ENCODE measurements at places on chromosomes 11 and 22.

GRCh38 chr11:62487738-62488551 is 58.7 kb downstream of the AHNAK start:
- DNase-seq = no peak

GRCh38 chr11:76663912-76664440 is 6.6 kb downstream of the LRRC32 start:
- peak; percentile 41 for DNase-seq

- DNase-seq = no peak
Observed at GRCh38 chr22:31957970-31958594, 13.7 kb downstream of the YWHAH start.

DNA sequence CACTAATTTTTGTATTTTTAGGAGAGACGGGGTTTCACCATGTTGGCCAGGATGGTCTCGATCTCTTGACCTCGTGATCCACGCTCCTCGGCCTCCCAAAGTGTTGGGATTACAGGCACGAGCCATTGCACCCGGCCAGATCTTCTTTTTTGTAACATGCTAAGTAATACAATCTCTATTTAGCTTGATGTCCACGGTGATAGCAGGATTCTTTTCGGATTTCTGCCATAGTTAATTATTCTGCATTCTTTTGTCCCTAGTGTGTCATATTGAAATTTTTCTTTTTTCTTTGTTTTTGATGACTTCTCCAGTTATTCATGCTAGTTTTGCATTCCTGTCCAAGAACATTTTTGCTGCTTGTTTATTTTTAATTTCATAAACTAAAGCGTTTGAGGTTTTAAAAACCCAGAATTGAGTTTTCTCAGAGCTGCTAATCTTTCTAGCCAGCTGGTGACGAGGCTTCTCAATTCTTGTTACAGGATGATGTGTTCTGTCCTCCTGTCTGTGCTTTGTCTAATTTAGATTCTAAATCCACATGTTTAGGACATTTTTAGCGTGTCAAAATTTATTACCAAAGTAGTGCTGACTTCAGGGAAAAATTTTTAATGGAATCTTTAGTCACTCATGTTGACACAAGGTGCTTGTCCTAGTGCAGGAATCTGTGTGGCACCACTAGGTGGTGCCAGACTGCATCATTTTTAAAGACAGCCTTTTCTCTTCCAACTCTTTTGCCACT is 21.8 kb downstream of the NF2 start:
- DNase-seq = peak; percentile 75

DNA sequence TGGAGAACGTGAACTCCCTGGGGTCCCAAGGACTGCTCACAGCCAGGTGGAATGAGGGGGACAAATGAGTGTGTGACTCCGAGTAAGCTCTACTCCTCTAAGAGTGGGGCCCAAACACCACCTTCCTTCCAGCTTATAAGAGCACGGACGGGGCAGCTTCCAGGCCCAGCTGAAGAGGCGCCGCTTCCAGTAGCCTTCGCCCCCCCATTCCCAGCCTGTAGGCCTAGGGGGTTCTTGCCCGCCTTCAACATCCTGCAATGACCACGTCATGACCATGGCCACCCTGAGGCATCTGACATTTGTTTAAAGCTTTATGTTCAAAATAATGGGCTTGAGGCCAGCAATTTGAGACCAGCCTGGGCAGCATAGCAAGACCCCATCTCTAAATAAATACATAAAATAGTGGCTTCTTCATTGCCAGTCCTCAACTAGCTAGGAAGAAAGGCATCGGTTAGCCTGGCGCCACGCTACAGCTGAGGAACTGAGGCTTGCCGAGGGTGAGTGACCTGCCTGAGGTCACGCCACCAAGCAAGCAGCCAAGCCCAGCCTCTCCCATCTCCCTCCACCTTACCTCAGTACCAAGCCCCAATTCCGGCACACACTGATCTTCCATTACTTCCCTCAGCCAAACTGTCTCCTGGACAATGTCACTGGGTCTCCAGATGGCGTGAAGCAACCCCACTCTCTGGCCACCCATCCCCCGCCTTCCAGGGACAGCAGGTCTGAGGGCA is 7.8 kb upstream of the TNFRSF13C start:
- no peak for DNase-seq

- no peak for DNase-seq
Observed at GRCh38 chr22:43126501-43127165, 16.1 kb downstream of the BIK start.

- DNase-seq = no peak
Observed at GRCh38 chr22:46546466-46547178, 9.2 kb upstream of the CELSR1 start.

DNA sequence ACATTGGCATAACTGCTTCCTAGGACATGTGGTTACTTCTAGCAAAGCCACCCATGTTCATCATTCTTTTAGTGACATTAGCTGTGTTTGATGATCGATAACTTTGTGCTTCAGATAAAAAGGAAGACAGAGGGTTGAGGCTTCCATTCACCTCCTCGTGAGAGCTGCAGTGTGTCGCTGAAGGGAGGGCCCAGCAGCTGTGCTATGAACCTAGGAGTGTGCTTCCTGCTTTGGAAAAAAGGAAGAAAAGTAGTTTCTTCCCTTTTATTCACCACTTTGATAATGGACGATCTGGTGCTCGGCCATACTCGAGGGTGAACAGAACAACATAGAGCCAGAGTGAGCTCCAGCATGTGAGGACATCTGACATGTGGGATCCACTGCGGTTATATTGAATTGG is 6.1 kb upstream of the RFPL2 start:
- DNase-seq = no peak

GRCh38 chr11:39683288-39683950 is 1776.0 kb downstream of the LRRC4C start:
- DNase-seq = no peak

- DNase-seq = no peak
Observed at GRCh38 chr22:38435010-38435409, 20.0 kb downstream of the KCNJ4 start.

DNA sequence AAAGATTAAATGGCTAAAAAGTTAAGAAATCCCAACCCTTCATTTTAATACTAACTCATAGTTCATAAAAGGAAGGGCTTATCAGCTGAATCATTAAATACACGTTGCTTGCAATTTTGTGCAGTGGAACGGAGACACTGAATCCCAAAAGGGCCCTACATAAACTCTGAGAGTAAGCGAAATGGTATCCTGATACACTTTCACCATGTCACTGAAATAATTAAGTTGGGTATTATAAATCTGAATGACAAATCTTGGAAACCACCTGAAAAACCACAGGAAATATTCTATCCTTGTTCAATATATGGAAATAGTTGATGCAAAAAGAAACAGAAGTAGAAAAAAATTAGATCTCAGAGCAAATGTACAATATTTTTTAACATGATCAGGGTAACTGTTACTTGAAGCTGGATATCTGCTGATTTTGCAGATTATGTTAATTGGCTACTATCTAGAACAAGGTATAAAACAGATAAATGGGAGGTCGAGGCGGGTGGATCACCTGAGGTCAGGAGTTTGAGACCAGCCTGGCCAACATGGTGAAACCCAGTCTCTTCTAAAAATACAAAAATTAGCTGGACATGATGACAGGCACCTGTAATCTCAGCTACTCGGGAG is 55.1 kb downstream of the MAML2 start:
- DNase-seq = no peak

- DNase-seq = peak; percentile 7
Observed at GRCh38 chr11:128894286-128894681, 3.1 kb downstream of the KCNJ5 start.

DNA sequence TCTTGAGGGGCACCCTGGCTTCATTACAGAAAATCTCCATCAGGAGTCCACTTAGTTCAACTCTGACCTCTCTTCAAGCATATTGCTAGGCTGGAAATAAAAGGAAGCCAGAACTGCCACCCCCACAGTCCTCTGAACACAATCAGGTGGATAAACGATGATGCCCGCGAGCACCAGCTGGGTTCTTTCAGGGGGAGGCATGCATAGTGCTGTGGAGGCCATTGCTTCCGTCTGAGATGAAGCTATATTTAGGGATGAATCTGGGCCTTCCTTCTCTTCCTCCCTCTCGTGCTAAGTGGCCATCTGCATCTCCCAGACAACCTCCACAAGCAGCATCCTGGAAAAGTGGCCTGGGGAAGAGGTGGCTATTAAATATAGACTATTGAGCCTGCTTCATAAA is 3.9 kb upstream of the MICAL2 start:
- no peak for DNase-seq

- no peak for DNase-seq
Observed at GRCh38 chr11:22459048-22459447, 120.9 kb downstream of the SLC17A6 start.

DNA sequence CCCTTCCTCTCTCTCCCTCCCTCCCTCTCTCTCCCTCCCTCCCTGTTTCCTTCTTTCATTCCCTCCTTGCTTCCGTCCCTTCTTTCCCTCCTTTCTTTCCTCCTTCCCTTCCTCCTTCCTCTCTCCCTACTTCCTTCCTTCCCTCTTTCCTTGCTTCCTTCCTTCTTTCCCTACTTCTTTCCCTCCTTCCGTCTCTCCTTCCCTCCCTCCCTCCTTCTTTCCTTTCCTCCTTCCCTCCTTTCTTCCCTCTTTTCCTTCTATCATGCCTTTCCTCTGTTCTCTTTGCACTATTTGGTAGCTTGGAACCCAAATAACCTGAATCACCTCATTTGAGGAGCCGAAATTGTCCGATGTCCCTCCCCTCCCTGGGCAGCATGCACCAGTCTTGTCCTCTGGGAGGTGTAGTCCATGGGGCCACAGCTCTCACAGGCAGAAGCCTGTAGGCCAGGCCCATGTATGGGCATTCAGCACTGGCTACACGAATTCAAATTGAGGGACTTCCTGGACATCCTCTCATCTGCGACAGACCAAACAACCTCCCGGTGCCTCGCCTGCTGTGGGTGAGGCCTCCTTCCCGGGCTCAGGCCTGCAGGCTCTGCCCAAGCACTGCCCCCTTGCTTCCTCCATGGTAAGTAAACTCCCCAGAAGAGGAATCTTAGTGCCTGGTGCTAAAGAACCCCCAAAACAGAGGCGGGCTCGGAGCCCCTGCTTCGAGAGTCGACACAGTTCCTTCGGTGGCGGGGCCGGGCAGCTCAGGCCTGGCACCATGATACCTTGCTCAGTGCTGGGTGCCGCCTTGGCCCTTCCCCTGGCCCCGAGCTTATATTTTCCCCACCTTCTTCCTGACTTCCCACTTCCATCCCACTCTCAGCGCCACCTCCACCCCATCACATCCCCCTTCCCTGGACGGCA is 454.1 kb upstream of the CADM1 start:
- DNase-seq = no peak

- no peak for DNase-seq
Observed at GRCh38 chr11:9210224-9210921, 54.8 kb downstream of the DENND5A start.

GRCh38 chr11:100739666-100740065 is 52.6 kb downstream of the ARHGAP42 start:
- no peak for DNase-seq

GRCh38 chr22:41833369-41834004 is 582 bp downstream of the SREBF2 start:
- DNase-seq = peak; percentile 78

DNA sequence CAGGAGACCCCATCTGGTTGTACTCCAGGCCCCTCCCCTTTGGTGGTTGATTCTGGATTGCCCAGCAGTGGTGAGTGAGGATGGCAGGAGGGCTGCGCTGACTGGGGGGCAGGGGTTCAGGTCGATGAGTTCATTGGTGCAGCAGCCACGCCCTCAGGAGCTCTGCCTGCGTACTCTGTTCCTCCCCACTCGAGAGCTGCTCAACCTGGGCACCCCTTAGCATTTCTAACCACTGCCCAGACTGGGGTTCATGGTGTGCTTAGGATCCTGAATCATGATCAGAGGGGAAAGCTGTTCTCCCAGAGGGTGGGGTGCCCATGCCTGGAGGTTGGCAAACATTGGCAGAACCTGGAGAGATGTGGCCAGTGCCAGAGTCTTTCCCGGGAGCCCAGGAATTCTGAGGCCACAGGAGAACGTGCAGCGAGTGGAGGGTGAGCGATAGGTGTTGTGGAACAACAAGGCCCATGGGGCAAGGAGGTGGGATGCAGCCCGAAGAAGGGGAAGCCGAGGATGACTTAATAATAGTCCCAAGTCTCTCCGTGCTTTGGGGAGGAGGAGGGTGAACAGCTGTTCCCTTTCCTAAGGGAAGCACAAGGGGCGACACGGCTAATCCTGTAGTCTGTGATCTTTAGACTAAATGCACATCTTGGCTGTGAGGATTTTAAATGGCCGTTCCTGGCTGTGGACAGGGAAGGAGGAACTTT is 75.5 kb downstream of the SCN3B start:
- no peak for DNase-seq

DNA sequence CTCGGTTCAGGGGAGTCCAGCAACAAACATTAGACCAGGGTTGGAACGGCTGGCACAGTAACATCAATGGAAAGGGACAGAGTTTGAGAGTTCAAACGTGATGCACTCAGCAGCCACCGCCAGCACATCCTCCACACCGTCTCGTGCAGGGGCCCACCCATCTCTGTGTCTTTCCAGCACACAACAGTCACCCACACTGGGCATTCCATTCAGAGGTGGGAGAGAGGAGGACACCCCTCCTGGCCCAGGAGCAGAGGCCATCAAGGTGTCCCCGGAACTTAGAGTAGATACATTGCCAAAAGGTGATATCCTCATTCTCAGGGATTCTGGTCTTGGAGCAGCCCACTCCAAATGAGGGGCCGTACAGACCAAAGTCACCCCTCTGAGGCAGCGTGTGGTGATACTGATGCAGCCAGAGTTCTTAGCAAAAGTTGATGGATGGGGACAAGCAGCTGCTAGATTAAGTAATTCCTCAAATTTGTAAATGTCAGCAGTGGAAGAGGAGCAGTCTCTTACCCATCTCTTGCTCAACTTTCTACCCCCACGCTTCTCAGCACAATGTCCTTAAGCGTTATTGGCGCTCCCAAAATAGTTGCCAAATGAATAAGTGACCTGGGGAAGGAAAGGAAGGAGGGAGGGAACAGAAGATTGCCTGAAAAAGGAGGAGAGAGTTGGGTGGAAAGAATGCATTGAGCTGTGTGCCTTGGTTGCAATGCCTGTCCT is 5.5 kb downstream of the SNAP29 start:
- no peak for DNase-seq

GRCh38 chr11:64874308-64875240 is 3.8 kb downstream of the EHD1 start:
- no peak for DNase-seq

- DNase-seq = no peak
Observed at GRCh38 chr11:125512106-125512505, 16.0 kb upstream of the FEZ1 start.

DNA sequence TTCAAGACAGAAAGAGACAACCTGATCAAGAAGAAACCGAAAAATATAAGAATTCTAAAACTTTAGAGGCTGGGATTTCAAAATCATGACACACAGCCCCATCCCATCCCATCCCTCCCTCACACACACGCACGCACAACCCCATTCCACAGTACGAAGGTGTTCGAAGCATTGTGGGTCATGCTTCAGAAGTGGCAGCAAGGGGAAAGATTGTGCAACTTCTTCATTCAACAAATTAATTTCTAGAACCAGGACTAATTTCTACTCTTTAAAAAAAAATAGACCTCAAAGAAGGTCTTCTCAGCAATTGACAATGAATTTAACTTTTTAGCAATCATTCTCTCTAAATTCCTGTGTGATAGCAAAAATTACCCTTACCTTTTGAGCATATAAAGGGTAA is 867 bp downstream of the SPA17 start:
- DNase-seq = no peak

Data from sigmoid colon (tissue), 7 donors.